Endodermal cell (in vitro differentiated cells): ENCODE measurements at places on chromosomes 5 and 9. TPM values are rescaled to one million over a fixed set of nuclear protein-coding genes. Genes with fewer than 3 reads are reported as not detected.

DNA sequence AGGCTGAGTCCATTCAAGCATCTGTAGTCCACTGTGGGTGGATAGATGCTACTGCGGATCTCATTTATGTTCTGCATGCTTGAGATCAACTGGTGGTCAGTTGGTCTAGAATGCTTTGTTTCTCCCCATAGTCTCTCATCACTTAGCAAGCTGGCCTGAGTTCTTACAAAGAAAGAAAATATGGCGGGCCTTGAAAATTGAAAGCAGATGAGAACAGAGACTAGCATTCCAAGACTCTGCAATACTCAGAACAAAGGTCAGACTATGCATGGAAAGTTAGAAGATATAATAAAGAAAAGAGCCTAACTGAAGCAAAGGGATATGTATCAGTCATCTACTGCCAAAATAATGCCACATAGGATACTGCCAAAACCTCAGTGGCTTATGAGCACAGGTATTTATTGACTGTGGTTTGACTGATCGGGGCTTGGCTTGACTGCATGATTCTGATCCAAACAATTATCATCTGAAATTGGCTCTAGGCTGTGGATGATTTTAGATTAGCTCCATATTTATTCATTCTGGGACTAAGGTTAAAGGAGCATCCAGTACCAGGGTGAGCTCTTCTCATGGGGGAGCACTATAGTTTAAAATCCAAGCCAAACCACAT, 258.9 kb downstream of the TAF11L14 start:
- no peak for DNase-seq

DNA sequence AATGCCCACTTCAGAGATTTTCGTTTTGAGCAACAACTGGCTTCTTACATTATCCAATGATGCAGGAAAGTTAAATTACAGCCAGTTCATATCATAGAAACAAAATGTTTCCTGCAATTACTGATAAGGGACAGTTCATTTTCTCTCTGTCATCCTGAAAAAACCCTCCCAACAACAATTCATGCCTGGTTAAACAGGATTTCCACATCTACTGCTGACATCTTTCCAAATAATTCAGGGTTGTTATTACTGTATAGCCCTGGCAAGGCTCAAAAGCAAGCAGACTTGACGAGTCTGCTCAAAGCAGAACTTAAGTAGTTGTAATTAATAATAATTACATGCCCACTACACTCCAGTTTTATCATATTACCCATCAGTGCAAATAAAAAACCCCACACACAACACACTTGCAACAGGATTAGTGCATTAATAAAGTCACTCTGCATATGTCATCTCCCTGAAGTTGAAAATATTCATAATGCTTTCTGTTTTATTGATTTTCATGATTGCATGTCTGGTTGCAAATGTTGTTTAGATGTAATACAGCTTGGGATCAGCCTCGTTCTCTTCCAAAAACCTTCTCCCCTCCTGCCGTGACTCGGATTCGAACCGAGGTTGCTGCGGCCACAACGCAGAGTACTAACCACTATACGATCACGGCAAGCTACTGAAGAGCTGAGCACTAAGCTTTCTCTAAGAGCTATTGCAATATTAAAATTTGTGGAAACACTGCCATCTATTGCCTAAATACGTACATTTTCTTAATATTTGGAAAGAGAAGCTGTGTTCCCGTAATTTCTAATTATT, 119.6 kb upstream of the NFIB start:
- no peak for DNase-seq

- DNase-seq, result peak; percentile 62
These were observed 55.6 kb upstream of the UBAC1 start for GRCh38 chr9:136016572-136017288.

GRCh38 chr5:22596404-22596970, 256.7 kb downstream of the CDH12 start:
- DNase-seq, result no peak

DNA sequence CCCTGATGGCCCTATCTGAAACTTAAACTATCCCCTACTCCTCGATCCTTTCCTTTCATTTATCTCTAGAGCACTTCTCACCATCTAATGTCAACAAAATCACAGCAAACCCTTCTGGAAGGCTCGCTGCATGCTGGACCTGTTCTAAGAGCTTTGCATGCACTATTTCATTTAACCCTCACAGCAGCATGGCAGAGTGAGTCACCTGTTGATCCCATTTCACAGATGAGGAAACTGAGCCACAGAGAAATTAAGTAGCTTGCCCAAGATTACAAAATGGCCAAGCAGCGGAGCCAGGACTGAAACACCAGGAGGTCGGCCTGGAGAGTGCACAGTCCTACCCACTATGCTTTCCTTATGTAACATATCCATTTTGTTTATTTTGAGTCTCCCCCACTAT, 93.1 kb downstream of the ZNF622 start:
- no peak for DNase-seq

GRCh38 chr9:8136477-8136876, 336.9 kb upstream of the DMAC1 start:
- DNase-seq, result no peak

- no peak for DNase-seq
These were observed 1290.0 kb downstream of the EFNA5 start for GRCh38 chr5:106380736-106381135.

- DNase-seq, result peak; percentile 96
These were observed 95.8 kb upstream of the DAP start for GRCh38 chr5:10856683-10857337.

DNA sequence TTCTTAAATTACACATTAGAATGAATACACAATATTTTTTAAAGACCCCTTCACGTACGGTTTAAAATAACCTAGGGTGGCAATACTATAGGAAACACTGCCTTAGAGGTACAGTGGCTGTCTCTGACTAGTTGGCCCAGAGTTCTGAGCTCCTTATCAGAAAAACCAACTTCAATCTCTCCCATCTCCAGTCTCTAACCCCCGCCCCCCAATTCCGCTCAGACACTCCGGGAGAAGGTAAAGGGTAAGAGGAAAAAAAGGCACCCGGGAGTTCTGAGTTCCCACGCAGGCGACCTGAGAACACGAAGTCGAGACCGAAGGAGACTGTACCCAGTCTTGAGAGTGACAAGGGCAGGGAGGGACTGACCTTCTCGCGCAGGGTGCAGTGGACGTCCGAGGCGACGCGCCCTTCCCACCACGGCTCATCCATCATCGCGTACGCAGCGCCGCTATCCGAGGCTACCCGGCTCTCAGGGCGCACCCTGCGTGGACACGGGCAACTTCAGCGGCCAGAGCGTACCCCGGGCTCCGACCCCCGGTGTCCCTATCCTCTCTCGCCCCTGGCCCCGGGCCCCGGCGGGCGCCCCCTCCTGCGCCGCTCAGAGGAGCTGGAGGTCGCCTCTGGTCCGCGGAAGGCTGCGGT, 752 bp downstream of the CCNJL start:
- DNase-seq, result no peak

GRCh38 chr5:64145216-64145895, 20.3 kb upstream of the RNF180 start:
- no peak for DNase-seq

DNA sequence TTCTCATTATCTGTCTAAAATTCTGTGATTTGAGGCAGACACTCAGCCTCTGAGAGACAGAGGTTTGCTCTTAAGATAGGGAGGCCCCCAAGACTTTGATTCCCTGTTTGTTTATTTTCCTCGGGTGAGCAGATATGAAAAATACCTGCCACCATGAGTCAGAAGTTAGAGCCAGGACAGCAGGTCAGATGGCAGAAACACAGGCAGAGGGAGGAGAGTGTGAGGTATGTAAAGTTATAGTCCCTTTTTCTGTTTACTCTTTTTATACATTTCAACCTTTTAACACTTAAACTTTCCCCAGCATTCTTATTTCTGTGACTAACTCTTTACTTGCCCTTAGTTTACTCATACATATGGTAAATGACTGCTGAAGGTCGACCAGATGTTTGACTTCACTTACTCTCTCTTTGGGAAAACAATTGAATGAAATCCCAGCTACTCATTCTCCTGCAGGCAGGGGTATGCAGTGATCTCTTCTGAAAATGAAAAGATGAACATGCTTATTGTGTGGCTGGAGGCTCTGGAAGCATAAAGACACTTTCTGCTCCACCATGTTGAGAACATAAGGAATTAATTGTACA, 383.8 kb downstream of the NTRK2 start:
- no peak for DNase-seq

DNA sequence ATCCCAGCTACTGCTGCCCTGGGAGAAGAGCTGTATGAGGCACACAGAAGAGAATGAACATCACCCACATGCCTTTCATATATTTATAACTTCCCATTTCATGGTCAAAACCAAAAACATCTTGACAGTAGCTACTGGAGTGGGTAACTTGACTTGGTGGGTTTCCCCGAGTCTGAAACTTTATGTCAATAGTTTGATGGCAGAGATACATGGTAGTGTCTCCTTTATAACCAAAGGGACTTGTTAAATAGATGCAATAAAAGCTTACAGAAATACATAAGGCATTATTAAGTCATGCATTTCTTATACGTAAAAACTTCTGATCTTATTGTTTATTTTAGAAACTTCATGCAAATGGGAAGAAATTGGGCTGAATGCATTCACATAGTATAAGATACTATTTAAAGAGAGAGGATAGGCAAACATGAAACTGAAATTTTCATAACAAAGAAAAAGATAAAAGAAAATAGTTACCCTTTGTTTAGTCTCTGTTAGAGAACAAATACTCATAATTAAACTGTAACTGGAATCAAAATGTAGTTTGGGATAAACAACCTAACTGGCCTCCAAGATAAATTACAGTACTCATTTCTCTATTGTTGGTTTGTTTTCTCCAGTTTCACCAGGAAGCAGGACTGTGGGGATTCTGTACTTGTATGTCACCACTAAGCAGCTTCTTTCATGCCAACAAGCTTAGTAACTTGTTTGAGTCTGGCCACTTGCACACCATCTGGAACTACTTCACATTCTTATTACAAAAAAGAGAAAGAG, 459.3 kb upstream of the MEF2C start:
- no peak for DNase-seq

DNA sequence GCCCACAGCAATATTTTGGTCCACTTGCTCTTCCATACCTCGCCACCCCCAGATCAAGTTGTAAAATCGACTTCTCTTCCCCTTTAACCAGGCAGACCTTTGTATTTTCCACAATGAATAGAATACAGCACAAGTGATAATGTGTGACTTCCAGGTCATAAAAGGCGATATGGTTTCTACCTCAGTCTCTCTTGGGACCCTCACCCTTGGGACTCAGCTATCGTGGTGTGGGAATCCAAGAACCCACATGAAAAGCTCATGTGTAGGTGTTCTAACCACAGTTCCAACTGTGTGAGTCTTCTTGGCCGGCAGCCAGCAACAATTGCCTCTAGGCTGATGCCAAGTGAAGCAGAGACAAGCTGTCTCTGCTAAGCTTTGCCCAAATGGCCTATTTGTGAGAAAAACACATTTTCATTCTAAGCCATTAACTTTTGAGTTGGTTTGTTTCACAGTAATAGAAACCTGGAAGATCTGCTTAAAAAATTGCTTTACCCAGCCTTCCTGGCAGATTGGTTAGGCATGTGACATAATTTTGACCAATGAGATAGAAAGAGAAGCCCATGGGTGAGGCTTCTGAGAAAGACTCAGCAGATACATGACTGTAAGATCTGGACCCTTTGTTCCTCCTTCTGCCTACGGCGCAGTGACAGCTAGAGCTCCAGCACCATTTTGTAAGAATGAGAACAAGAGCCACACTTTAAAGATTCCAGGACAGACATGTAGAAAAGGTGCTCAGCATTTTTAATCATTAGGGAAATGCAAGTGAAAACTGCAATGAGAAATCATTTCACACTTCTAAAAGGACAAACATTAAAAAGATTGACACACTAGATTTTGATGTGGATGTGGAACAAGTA, 18.3 kb upstream of the MLLT3 start:
- DNase-seq, result no peak

- DNase-seq, result no peak
These were observed 125.3 kb upstream of the SLC44A1 start for GRCh38 chr9:105119156-105119555.

DNA sequence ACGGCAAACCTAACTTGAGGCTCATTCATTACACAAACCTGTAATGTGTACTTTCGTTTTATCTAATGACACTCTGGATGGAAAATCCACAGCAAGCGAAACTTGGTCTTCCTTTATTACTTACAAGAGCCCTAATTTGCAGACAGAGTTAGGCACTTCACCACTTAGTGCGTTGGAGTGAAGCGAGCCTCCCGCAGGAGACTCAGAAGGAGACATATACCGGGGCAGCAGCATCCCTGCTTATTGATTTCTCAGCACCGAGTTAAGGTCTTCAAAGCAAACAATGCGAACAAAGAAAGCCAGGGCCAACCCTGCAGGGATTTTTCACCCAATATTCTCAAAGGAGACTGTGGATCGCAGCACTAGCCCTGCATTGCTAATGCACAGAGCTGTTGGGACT, 28.6 kb downstream of the LSM11 start:
- DNase-seq, result peak; percentile 53

- DNase-seq, result no peak
These were observed 21.9 kb downstream of the ARHGEF37 start for GRCh38 chr5:149603210-149603609.

Gene C9orf43
- total RNA-seq, result 0.40 and 0.90 TPM in 2 replicates

Gene NKD2
- 9.3 and 11.2 TPM in 2 replicates for total RNA-seq

Gene ORM2
- total RNA-seq, result 0.80 to 0.84 TPM in 2 of 3 replicates, not detected in the other

Gene SPINK5
- total RNA-seq, result 1.9 to 2.6 TPM (median 2.2 TPM) in 3 replicates

Gene CER1
- 2,562 and 3,326 TPM in 2 replicates for total RNA-seq

Gene CRB2
- 1.7 and 2.0 TPM in 2 replicates for total RNA-seq

Gene TAF11L10
- not detected in 2 replicates for total RNA-seq

Gene TAL2
- total RNA-seq, result 6.1 to 8.9 TPM (median 7.0 TPM) in 3 replicates

Gene PARP8
- 18.7 to 42.4 TPM (median 18.9 TPM) in 3 replicates for total RNA-seq
